NCI-H524 (cell line): ENCODE measurements at places on chromosomes 2 and 18.
A peak's percentile ranks its signal among the peaks of the same experiment; 100 is the strongest.

DNA sequence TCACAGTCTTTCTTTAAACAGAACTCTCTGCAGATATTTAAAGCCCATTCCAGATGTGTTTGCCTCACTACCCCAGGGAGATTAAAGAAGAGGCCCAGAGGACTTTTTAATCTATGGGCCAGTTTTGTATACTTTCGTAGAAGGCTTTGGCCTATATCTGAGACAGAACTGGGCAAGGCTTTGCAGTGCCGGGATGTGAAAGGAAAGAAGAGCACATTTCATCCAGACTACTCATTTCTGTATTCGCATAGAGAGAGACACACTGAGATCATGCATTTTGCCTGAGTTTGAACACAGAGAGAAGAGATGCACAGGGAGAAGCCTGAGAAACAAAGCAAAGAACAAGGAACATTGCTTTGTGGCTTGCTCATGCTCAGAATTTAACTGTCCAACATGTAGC, 54.9 kb upstream of the SLC5A7 start:
- no peak for DNase-seq

- DNase-seq, result no peak
These were observed 204.5 kb upstream of the LRATD1 start for GRCh38 chr2:14428056-14428455.

- DNase-seq, result no peak
These were observed 106.4 kb downstream of the EXOC6B start for GRCh38 chr2:72719416-72719815.

GRCh38 chr18:14943486-14943885, 195.5 kb downstream of the ANKRD30B start:
- no peak for DNase-seq

DNA sequence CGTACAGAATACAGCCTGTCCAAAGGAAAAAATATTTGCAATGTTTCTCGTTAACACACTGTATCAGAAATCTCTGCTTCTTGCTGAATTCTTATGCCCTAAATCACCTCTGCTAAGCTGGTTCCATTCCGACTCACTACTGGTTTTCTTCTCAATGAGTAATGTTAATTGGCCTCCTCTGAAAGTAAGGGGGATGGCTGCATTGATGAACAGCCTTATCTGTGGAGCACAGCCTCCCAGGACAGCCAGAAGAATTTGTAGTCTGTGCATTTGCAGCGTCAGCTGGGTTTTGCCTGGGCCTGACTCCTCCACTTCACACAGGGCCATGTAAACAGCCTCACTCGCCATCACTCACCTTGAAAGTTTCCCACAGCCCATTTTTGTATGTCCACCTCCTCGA, 127.7 kb downstream of the RNF152 start:
- DNase-seq, result no peak

- DNase-seq, result no peak
These were observed 14.9 kb upstream of the IL1RL2 start for GRCh38 chr2:102171946-102172345.

DNA sequence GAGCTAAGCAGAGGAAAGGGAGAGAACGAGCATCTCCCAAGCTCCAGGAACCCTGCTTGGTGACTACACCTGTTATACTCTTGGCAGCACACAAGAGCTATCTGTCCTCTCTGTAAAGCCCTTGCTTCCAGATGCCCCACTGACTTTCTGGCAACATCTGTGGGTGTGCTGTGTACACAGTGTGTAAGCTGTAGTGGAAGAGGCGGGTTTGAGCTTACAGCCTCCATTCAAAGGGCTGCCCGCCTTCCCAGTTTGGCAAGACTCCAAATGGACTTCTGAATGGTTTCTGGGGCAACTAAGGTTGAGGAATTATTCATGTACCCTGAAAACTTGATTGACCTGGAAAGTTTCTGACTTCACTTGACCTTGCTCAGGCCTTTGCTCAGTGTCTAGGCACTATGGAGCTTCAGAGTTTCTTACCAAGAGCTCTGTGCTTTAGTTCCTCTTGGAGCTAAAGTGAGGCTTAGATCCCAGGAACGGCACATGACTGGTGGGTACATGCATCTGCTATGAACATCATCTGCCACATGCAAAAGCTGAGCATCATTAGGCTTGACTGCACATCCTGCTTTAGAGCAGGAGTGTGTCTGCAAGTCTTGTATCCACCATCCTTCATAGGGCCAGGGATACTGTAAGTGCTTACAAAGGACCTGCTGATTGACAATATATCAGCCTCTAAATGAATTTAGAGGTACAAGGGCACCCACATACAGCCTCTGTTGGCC, 290.9 kb upstream of the SIX2 start:
- no peak for DNase-seq

DNA sequence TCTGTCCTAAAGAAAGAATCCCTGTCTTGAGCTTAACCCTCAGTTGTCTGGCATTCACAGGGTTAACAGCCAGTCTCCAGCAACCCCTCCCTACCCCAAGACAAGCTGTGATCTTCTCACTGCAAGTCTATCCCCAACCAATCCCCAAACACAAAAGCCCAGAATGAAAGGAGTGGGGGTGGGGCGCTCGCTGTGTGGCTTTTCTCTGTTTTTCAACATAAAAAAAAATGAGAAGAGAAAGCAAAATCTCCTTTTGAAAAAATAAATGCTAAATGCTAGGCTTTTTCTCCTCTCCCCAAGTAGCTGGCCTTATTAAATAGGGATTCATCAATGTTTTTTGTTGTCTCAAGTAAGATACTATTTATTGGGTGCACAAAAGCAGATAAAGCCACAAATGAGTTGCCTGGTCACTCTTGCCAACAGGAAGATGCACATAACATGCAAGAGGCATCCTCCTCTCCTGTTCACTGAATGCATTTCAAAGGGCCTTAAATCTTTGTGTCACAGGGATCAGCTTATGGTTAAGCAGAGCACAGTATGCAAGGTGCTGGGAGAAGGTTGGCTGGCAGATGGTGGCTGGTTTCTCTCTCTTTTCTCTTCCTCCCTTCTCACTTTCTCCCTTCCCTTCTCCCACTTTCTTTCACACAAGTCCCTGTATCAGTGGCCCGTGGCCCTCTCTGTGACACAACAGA, 225.6 kb downstream of the CMPK2 start:
- peak; percentile 53 for DNase-seq

- DNase-seq, result no peak
These were observed 206.0 kb downstream of the ATAD2B start for GRCh38 chr2:23720705-23721453.

GRCh38 chr2:72892506-72893173, 5.4 kb downstream of the SPR start:
- peak; percentile 73 for DNase-seq

DNA sequence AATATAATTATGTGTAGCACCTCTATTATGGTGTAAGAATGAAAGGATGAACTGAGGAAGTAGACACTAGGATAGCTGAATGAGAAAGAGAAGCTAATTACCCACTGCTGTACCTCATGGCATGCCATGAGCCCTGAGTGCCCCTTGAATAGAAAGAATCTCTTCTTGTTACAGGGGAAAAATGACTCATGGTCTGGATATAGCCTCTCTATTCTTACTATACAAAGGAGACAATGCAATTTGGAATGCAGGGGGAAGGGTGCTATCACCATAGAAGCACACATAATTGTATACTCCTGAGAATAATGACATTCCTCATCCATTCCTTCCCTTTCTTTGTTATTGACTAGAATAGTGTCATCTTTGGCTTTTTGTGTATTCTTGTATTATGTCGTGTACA, 385.2 kb downstream of the CDH7 start:
- DNase-seq, result no peak

DNA sequence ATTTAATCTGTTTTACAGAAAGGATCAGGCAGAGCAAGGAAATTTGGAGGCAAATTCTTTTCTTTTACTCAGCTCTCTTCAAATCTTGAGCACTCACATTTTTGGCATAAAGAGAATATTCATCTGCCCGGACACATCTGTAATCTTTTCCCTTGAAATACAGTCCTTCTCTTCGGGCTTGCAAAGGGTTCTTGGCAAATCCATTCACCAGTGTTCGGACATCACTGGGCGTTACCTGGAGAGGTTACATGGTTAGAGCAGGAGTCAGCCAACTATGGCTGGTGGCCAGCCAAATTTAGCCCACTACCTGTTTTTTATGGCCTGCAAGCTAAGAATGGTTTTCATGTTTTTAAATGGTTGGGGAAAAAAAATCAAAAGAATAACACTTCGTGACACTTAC, 2.1 kb downstream of the PFN4 start:
- no peak for DNase-seq

- DNase-seq, result no peak
These were observed 65.8 kb downstream of the MEMO1 start for GRCh38 chr2:31944828-31945571.

DNA sequence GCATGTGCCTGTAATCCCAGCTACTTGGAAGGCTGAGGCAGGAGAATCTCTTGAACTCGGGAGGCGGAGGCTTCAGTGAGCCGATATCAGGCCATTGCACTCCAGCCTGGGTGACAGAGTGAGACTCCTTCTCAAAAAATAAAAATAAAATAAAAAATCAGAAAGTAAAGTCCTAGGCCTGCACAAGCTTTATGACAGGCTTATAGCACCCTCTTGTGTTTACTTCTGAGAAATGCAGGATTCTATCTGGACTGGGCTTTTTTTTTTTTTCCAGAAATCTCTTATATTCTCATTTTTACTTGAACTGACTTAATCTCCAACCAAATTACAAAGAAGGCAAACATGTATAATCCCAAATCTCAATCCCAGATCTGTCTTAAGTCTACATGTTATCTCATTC, 26.1 kb upstream of the REG3G start:
- no peak for DNase-seq

DNA sequence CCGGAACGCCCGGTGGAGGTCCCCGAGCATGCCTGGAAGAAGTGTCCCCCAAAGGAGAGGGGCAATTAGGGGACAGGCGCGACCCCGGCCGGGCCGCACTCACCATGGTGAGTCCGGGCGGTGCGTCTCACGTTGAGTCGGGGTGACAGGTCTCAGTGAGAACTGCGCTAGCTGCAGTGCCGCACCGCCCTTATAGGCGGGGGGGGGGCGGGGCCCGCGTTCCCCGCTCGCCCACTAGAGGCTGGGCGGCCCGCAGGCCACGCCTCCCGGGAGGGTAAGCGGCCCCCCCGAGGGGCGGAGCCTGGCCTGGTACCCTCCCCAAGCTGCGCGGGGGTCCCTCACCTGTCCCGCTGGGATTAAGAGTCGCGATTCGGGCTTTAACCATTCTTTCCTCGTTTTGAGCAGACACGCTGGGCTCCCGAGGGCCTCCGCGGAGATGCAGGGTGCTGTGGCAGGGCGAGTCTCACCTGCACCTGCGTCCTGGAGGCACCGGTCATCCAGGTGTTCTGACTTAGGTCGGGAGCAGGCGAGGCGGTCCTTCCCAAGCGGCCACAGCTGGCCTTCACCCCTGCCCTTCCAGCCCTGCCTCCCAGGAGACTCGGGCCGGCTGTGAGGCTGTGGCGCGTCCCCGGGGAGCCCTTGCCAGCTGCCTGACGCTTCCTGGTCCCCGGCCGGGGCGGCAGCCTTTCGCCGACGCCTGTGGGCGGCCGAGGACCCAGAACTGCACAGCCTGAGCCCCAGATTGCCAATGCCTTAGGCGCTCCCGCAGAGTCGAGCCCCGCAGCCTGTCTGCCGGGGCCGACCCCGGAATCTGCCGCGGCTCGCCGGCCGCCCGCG, at the start of gene TUBA4A:
Gene TUBA4A, minus strand, starts transcription at position 166 of the 837 bp plus-strand sequence. Its CDS starts 60 bp downstream, at position 106.
- DNase-seq, result peak; percentile 72

DNA sequence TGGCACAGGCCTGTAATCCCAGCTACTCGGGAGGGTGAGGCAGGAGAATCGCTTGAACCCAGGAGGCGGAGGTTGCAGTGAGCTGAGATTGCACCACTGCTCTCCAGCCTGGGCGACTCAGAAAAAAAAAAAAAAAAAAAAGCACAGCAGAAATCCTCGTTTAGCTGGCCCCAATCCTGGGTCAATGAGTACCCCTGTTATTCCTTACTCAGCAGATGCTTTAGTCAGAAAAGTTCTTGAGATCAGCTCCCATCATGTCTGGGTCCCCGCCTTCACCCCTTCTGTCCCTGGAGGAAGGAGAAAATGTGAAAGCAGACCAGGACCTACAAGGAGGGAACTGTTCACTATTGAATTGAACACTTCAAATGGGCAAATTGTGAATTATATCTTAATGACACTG, 16.4 kb upstream of the KCNG3 start:
- DNase-seq, result no peak

DNA sequence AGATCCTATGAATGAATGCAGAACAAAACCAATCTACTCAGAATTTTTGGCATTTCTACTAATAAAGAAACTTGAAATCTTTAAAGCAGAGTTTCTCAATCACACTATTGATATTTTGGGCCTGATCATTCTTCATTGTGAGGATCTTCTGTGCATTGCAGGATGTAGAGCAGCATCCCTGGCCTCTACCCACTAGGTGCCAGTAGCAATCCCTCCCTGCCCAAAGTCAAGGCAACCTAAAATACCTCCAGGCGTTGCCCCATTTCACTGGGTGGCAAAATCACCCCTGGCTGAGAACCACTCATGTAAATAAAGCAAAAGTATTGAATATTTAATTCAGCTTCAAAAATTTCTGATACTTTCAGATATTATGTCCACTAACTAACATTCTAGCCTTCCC, 213.0 kb downstream of the SP3 start:
- no peak for DNase-seq

DNA sequence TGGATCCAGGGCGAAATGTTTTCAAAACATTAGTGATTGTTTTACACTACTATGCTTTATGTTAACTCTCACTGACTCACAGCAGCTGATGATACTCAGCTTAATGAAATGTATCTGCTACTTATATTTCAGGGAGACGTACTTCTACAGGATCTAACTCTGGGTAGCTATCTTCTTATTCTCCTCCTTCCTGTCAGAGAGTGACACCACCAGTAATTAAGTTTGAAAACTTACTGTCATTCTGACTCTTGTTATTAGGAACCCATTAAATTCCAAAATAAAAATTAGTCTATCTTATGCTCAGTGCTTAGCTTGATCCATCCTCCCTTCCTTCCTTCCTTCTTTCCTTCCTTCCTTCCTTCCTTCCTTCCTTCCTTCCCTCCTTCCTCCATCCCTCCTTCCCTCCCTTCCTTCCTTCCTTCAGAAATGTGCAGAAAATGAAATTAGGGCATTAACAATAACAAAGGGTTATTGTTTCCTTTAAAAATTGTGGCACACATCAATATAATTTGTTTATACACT, 441.1 kb downstream of the MEIS1 start:
- DNase-seq, result no peak

DNA sequence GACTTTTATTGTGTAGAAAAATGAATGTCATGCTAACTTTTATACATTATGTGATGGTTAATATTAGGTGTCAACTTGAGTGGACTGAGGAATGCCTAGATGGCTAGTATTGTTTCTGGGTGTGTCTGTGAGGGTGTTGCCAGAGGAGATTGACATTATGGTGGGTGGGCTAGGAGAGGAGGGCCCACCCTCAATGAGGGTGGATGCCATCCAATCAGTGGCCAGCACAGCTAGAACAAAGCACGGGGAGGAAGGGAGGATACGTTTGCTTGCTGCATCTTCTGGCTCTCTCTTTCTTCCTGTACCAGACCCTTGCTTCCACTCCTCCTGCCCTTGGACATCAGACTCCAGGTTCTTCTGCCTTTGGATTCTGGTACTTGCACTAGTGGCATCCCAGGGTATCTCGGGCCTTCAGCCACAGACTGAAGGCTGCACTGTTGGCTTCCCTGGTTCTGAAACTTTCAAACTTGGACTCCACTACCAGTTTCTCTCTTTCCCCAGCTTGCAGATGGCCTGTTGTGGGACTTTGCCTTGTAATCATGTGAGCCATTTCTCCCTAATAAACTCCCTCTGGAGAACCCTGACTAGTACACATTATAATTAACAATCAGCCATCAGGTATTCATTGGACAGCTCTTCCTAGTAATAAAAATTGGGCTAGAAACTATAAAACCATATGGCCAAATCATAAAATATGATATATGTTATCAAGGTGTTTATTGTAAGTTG, 31.7 kb upstream of the ZCCHC2 start:
- no peak for DNase-seq

GRCh38 chr2:167451496-167452289, 563.4 kb downstream of the XIRP2 start:
- no peak for DNase-seq
